ENCODE measurements at places on chromosomes 1 and 21.
A peak's percentile ranks its signal among the peaks of the same experiment; 100 is the strongest.

- no peak for DNase-seq
Measured at GRCh38 chr1:160429702-160430535, 29.6 kb downstream of the VANGL2 start.

- no peak for DNase-seq
Measured at GRCh38 chr1:65527707-65528503, 107.4 kb downstream of the LEPR start.

- peak; percentile 14 for DNase-seq
Measured at GRCh38 chr1:228315945-228316588, 90.6 kb downstream of the TRIM11 start.

DNA sequence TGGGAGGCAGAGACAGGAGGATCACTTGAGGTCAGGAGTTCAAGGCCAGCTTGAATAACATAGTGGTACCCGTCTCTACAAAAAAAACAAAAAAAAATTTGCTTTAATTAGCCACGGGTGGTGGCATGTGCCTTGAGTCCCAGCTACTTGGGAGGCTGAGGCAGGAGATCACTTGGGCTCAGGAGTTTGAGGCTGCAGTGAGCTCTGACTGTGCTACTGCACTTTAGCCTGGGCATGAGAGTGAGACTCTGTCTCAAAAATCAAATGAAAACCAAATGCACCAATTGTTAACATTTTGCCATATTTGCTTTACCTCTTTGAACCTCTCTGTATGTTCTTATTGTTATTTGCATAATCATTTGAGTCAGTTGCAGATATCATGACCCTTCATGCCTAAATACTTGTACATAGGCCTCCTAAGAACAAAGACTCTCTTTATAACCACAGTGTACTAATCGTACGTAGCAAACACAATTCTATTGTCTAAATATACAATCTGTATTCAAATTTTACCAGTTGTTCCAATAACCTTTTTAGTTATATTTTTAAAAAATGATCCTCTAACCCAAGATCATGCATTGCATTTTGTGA is 8.5 kb upstream of the NID1 start:
- no peak for DNase-seq

DNA sequence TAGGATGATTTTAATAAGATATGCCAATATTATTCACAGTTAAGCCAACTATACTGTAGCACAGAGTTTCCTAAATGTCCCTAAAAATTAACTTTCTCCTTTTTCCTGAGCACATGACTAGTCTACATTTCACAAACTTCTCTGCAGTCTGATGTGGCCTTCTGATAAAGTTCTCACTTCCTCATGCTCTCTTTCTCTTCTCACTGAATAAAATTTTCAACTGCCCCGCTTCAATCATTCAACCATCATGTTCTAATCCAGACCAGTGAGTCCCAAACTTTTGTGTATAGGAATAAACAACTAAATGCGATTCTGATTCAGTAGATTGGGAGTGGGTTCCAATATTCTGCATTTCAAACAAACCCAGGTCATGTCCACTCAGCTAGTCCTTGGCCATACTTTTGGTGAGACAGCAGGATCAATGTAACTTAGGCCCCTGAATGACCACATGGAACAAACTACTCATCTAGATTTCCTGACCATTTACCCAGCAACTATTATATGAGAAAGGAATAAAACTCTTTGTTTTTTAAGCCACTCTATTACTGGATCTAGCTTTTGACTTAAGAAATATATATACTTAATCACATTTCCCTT is 20.1 kb downstream of the TUT4 start:
- no peak for DNase-seq

- no peak for DNase-seq
Measured at GRCh38 chr1:15942661-15943327, 33.1 kb downstream of the ZBTB17 start.

- DNase-seq, result no peak
Measured at GRCh38 chr1:105100102-105100501, 1350.4 kb downstream of the AMY1C start.

DNA sequence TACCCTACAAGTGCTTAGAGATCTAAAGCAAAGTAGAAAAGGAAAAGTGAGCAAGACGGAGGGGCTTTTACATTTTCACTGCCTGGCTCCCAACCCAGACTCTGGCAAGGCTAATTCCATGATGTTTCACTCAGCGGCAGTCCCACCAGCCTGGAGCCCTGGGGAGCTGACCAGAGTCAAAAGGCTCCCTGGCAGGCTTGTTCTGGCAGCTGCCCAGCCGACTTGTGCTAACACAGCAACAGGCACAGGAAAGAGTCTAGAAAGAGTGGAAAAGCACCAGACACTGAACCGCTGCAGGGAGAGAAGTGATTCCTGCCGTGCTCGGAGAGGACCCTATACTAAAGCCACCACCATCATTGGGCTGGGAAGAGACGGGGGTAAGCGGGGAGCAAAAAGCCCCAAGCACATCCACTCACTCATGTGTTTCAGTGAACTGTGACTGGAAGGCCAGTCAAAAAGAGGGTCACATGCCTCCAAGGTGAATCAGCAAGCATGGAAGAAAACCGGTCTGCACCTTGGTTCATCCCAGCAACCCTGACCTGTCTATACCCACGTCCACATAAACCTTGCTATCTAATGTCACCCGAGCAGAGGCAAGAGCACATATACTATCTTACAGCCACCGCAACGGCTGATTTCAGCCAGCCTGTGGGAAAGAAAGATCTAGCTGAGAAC is 8.0 kb downstream of the SMIM12 start:
- no peak for DNase-seq

DNA sequence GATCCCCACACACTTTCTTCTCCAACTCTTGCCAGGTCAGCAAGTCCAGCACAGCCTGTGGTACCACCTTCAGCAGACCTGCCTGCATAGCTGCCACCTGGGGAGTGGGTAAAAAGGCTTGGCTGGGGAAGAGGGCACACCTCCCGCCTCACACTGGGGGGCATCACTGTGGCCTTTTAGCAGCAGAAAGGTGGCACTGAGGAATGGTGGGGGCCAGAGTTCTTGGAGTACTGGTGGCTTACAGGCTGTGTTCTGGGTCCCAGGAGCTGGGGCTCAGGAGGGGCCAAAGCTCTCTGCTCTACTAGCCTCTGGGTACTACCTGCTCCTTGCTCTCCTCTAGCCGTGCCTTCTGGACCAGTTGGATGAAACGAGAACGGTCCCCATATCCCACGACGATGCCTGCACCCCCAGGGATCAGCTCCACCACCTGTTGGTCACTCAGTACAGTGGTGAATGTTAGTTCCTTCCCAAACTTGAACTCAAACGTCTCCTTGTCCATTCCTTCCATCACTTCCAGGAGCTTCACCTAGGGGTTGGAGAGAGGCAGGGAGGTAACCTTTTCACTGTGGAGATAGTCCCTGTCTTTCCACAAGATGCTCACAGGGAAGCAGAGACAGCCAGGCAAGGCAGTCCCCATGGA is 6.7 kb downstream of the HECTD3 start:
- no peak for DNase-seq

DNA sequence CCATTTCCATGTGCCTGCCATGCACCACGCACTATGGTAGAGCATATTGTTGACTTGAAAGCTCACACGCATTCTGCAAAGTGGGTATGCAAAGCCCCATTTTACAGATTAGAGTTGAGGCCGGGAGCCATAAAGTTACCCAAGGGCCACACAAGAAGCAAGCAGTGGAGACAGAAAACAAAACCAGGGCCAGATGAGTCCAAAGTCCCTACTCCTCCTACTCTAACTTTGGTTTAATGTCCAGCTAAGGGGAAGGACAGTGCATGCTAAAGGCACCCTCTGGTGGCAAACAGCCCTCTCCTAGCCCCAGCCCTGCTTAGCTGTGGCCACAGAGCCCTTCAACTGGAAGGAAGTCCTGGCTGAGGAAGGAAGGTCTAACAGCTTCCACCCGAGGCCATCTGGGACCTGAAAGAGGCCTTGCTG is 74.9 kb downstream of the SLC66A1 start:
- DNase-seq, result no peak

DNA sequence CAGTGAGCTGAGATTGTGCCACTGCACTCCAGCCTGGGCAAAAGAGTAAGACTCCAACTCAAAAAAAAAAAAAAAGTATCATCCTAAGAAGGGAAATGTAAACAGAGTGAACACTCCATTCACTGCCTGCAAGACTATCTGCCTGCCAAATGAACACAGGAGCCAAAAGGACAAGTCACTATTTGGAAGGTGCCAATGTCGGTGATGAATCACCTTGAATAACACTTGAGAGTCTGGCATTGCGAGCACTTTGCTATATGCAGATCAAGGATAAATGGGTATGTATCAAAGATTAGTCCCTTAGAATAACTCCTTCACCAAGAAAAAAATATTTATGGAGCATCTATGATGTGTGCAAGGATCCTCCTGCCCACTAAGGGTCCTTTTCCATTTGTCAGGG is 6.6 kb downstream of the UBR4 start:
- DNase-seq, result no peak

GRCh38 chr1:9833632-9834031 is 9.9 kb upstream of the CLSTN1 start:
- DNase-seq, result no peak

DNA sequence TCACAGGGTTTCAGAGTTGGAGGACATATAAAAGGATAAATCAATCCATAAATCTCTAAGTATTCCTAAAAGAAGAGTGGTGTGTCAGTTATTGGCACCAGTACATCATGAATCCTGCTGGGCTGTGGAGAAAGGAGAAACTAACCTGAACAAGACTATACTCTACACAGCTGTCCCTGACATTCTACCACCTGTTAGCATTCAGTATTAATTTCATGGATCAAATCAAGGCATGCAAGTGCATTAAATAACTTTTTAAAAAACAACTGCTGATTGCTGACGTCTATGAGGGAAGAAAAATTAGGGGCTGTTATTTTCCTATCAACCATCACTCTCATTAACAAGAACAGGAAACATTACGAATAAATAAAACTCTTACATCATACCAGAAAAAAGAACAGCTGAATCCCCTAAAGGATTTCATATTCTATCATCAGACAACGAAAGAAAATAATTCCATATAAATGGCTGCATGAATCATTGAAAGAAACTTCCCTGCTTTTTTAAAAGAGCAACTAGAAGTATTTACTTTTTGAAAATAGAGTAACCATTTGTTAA is 121.7 kb downstream of the ATF6 start:
- DNase-seq, result no peak

DNA sequence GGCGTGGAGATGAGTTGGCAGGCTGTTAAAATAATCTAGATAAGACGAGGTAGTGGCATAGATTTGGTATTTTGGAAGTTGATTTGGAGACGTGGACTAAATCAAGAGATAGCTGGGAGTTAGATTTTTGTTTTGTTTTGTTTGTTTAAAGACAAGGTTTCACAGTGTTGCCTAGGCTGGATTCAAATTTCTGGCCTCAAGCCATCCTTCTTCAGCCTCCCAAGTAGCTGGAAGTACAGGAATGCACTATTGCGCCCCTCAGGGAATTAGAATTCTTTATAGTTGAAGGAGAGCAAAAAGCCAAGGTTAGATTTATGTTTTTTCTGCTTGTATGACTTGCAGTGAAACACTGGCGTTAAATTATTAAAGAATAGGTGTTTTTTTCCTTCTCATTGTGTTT is 22.3 kb upstream of the SNRPE start:
- no peak for DNase-seq

GRCh38 chr1:174786358-174786757 is 213.4 kb upstream of the CACYBP start:
- no peak for DNase-seq

DNA sequence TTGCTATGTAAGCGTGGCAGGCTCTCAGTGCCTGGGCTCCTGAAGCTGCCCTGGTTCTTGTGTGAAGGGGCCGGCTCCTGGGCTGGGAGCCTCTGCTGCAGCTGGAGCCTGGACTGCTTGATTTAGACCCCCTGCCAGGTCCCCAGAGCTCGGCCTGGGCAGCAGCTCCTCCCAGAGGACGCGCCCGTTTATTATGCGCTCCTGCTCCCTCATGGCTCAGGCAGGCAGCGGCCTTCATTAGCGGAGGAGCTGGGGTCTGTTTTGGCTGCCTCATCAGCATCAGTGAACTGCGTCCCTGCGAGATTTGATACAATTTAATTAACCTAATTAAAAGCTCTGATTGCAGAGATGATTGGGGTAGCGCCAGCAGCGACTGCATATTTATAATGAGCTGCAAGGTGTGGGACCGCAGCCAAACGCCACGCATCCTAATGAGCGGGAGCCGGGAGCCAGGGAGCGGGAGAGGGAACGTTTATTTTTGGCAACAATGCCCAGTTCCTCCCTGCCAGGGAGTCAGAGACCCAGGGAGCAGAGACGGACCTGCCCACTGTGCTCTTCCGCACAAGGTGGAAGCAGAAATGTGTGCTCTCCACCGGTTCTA is 16.6 kb downstream of the UTP11 start:
- DNase-seq, result no peak

DNA sequence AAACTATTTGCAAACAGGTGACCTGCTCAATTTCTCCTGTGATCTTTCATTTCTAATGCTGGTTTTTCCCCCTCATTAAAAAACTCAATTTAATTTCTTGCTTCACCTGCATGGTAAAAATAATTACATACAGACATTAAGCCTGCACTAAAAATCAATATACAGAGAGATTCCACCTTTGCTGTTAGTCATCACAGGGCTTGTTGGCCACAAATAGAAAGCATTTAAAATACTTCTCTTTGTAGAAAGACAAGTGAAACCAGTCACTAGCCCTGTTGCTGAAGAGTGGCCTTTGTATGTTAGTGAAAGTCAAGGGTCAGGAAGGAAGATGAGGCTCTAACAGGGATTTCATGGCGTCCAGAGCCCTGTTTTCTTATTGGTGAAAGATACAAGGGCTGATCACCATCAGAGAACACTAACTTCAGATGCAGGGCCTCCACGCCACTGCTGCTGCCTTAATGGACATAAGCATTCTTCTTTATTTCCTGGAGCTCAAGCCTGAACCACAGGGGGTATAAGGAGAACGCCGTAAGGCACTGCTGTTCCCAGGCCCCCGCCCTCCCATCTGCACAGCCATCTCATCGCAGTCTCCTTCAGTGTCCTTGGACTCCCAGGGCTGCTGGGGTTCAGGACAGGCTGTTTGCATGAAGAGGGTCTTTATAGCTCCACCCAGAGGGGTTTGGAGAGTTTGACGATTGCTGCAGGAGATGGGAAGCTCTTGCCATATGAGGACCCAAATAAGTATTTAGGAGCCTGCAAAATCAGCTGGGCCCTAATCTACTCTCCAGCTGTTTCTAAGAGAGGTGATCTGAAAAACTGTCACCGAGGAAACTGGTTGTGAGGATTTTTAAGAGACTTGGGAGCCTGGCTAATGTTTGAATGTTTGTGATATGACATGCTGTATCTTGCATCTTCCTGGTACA is 117.3 kb upstream of the IRF2BP2 start:
- DNase-seq, result no peak

- peak; percentile 48 for DNase-seq
Measured at GRCh38 chr1:38563942-38564735, 295.4 kb downstream of the RRAGC start.

GRCh38 chr1:942864-943533 is 16.1 kb downstream of the NOC2L start:
- DNase-seq, result no peak
